ENCODE measurements at places on chromosomes 1 and 21.

- peak; percentile 86 for DNase-seq
These were observed 34.6 kb upstream of the S100A7 start for GRCh38 chr1:153494976-153495535.

- no peak for DNase-seq
These were observed 56.1 kb upstream of the CAMK1G start for GRCh38 chr1:209527372-209527771.

- no peak for DNase-seq
These were observed 76.1 kb downstream of the ABCA4 start for GRCh38 chr1:94044891-94045290.

DNA sequence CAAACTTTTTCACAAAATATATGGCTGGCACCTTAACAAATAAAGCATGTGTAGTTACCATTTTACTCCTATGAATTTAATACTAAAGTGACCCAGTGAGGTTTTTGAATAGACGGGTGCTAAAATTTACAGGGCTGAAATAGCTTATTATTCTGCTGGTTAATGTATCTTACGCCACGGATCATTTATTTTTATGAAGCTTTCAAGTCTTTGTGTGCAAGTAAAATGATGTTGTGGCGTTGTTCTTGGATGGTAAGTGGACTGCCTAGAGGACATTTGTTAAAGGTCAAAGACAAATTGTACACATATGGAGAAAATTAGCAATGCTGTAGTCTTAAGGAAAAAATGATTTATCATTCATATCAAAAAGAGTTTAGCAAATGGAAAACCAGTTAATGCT lies 22.8 kb downstream of the INSL5 start:
- DNase-seq = no peak

DNA sequence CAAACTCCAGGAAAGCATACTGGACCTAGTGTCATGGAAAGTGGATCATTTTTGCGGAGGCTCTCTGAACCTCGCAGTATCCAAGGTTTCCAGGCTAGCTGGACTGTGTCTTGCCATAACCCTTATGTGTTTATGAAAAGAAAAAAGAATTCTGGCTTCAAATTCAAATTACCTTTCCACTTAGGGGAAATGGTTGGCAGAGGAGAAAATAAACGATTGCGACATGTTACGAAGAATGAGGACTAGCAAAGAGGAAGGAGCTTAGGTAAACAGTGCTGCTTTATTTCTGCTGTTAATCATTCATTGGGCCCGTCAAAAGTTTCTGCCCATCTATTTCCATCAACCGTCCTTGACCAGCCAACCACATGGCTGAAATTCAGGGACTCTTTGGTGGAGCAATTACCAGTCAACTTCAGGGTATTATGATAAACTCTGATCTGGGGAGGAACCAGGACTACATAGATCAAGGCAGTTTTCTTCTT lies at the start of gene C4BPA:
TSS of gene C4BPA (plus strand) at position 342 of the 482 bp plus-strand sequence. CDS start 8,793 bp downstream, outside the sequence.
- no peak for DNase-seq

DNA sequence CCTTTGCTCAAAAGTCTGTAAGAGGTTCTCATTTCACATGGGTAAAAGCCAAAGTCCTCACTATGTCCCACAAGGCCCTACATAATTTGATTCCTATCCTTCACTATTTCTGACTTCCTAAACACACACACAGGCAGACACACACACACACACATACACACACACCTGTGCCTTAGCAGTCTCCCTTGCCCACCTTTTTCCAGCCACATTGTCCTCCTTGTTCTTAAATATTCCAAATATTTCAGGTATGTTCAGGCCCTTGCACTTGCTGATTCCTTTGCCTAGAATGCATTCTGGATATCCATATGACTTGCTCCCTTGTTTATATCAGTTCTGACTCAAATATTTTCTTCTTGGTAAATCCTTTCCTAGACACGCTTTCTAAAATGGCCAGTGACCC lies 54.6 kb downstream of the NTNG1 start:
- DNase-seq = no peak

GRCh38 chr1:19346026-19346425 lies 33.9 kb downstream of the SLC66A1 start:
- no peak for DNase-seq

GRCh38 chr1:235617808-235618207 lies 31.8 kb downstream of the GNG4 start:
- no peak for DNase-seq

DNA sequence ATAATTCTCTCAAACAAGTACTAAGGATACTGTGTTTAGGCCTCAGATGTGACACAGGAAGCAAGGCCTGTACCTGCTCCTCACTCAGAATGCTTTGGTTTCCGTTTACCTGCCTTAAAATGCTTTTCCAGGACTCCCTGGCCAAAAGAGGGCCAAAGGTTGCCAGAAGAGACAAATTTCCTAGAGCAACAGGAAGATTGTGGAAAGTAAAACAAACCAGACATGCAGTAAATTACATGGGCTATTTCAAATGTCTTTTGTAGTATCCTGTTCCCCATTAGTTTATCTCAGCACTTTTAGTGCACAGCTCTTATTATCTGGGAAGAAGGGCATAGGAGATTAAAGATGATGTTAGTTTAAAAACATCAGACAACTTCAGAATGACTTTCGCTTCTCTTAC lies 280.0 kb downstream of the NFIA start:
- no peak for DNase-seq

- no peak for DNase-seq
These were observed 21.8 kb downstream of the CRYZL1 start for GRCh38 chr21:33619726-33620125.

GRCh38 chr21:23861911-23862504 lies 1745.3 kb downstream of the MRPL39 start:
- no peak for DNase-seq

- no peak for DNase-seq
These were observed 53.8 kb downstream of the LYPLAL1 start for GRCh38 chr1:219227360-219228057.

DNA sequence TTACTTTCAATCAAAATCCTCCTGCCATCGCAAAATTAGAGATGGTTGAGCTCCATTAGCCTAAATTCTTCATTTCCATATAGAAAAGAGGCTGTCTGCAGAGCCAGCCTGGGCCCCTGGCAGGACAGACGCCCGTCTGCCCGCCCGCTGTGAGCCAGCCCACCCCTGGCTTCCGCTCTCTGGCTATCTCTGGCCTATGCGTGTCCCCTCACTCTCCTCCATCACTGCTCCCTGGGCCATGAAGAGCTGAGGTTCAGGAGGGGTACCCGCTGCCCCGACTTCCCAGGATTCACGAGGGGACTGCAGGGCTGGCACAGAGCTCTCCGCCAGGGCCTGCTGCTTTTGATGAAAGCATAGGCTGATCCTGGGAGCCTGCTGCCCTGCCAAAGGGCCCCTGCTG lies 117.6 kb downstream of the CASZ1 start:
- no peak for DNase-seq

DNA sequence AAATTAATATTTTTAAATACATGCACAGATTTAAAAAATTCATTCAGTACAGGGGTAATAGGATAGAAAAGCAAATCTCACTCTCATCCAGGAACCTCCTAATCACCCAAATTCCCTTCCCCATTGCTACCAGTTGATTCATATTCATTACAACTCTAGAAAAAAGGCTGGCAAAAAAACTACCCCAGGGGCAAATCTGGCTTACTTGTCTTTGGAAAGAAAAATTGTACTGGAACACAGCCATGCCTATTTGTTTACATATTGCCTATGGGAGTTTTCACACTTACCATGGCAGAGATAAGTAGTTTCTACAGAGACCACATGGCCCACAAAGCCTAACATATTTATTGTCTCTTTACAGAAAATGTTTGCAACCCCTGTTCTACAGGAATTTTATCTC lies 8.9 kb upstream of the RBM34 start:
- DNase-seq = no peak

GRCh38 chr1:171160639-171161354 lies 24.3 kb upstream of the FMO2 start:
- no peak for DNase-seq

- DNase-seq = no peak
These were observed 1.1 kb downstream of the SERTAD4 start for GRCh38 chr1:210233495-210234328.

- no peak for DNase-seq
These were observed at the start of gene FCER1G for GRCh38 chr1:161215076-161215475. FCER1G (plus strand) TSS chr1:161215295; CDS start chr1:161215322, 27 bp downstream.

GRCh38 chr1:179091691-179092165 lies 9.9 kb downstream of the TOR3A start:
- DNase-seq = no peak

DNA sequence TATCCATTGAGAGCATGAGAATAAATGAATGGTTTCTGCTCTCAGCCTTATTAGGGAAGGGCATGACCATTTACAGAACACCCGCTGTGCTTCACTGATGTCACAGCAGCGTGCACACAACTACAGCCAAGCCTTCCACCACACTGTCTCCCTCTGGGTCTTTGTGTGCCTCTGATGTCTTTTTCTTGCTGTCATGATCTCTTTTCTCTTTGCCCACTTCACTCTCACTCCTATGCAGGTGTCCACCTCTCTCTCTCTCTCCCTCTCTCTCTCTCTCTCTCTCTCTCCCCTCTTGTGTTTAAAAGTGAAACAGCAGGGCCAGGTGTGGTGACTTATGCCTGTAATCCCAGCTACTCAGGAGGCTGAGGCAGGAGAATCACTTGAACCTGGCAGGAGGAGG lies 232.5 kb upstream of the JUN start:
- DNase-seq = no peak

DNA sequence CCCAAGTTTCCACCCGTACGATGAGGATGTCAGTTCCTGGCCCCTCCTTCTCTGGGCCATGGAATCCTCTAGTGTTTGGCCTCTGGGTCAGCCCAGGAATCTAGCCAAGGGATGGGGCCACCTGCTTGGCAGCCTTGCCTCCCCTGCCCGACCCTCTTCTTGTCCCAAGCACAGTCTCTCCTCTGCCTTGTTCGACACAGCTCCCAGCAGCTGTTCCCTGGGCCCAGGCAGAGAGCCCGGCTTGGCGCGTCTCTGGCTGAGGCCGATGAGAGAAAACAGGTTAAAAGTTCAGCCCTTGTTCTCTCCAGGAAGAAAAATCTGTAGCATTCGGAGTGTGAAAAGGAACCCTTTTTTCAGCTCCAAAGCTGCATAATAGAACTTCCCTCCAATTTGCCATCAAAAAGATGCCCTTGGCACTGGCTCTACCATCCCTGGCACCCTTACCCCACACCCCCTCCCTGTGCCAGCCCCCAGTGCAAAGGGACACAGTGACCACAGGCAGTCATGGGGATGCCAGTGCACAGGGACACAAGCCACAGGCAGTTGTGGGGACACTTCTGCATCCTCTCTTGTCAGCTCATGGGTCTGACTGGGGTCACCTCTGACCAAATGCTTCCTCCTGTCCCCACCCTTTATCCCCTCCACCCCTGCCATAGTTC lies 68.4 kb downstream of the EPHB2 start:
- DNase-seq = no peak

- DNase-seq = no peak
These were observed 276.5 kb downstream of the DNM3 start for GRCh38 chr1:172117800-172118199.

GRCh38 chr1:165928075-165928731 lies 100.8 kb downstream of the UCK2 start:
- DNase-seq = peak; percentile 40

DNA sequence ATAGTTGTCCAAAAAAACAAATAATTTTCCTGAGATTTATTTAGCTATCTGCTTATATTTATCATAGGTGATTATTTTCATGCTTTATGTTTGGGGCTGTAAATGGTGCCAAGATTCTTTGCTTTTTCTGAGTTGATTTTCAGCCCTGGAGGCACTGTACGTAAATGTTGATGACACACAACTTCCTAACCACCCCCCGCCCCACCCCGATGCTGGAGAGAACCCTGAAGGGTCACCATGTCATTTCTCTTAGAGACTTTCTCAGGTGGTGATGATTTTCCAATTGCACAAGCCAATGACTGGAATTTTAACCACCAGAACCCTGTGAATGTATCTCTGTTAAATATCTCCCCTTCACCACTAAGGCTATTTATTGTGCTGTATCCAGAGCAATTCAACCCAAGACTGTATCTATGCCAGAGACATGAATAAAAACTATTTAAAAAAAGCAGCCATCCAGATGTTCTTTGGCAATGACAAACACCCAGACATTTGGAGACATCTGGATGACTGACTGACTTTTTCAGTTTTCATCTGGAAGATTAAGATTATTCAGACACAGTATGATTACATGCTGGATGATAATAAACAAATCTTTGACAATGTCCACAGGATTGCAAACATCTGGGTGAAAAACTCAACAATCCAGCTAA lies 346.0 kb downstream of the LMX1A start:
- no peak for DNase-seq

DNA sequence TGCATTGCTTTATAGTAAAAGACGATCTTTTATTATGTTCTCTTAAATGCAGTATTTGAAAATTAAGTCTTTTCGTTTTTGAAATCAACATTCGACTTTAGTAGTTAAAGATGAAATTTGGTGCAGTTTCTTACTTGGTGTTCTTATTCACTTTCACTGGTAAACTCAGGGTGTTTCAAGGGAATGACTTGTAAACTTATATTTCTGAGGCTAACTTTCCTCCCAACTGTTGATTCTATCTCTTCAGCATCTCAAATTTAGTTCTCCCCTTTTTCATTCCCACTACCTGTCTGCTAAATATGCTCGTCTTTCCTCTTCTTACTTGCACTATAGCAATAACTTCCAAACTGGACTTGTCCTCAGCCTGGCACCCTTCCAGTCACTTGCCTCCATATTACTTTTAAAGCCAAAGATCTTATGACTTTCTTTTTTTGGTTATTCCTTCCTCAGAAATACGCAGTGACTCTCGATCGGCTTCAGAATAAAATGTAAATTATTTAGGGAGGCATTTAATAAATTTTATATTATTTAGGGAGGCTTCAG lies 988 bp downstream of the SLC35A3 start:
- no peak for DNase-seq

DNA sequence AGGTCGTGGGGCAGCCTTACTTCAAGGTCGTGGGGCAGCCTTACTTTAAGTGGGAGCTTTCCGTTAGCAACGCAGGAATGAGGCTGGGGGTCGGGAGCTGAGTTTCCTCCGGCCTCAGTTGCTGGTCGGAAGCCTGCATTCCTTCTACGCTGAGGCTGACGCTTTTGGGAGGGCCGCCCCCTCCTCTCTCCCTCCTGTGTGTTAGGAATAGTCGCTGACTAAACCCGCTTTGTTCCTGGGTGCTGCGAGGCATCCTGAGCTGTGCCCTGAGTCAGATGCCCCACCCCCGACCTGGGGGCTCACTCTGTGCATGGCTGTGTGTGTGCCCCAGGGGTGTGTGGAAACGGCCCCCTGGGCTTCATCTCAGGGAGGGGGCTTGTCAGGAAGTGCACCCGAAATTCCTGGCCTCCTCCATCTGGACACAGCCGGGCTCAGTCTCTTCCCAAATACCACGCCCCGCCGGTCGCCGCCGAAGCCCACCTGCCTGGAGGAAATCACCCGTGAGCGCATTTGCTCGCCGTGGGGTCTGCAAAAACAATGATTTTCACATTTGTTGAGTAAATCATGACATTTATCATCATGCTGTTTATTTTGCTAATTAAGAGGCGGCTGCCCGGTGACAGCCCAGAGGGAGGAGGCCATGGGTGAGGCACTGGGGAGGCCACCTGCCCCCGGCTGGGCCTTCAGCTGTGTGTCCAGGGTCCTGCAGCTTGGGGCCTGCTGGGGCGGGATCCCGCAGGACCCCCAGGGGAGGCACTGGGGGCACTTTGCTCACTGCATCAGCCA lies 121.4 kb downstream of the PRDM16 start:
- DNase-seq = no peak

- no peak for DNase-seq
These were observed 20.9 kb downstream of the PTPRU start for GRCh38 chr1:29256979-29257804.
